ENCODE measurements at places on chromosomes 5 and 9.

DNA sequence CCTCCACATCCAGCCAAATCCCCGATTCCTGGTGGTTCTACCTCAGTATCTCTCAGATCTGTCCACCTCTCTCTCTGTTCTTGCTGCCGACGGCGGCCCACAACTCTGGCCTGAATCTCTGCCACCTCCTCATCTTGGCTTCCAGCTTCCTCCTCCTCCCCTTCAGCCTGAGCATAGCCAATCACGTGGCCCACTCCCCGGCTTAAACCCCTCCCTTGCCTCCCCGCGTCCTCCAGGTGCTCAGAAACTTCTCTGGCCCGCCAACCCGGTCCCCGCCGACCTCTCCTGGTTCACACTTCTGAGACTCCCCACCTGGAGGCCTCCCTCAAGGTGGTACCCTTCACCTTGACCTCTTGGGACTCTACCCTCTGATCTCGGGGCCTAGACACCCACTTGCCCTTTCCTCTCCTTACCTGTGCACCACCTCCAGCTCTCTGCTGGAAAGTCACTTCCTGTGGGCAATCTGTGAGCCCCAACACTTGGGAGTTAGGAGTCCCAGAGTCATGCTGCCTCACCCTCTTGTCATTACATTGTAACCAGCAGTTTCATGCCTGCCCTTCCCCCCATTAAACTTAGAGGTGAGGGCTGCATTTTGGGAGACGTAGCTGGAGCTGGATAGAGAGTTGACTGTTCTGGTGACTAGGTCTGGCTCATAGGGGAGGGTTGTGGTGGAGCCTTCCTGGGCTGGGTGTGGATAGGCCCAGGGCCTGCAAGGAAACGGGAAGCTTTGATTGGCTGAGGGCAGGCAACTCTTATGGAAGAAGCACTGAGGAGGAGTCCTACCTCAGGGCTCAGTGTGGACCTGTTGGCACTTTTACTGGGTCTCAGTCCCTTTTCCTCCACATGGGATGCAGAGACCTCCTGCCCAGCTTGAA lies 4.5 kb upstream of the SET start:
- DNase-seq: peak; percentile 47

GRCh38 chr9:106019039-106019680 lies 324.8 kb downstream of the TMEM38B start:
- DNase-seq: no peak

DNA sequence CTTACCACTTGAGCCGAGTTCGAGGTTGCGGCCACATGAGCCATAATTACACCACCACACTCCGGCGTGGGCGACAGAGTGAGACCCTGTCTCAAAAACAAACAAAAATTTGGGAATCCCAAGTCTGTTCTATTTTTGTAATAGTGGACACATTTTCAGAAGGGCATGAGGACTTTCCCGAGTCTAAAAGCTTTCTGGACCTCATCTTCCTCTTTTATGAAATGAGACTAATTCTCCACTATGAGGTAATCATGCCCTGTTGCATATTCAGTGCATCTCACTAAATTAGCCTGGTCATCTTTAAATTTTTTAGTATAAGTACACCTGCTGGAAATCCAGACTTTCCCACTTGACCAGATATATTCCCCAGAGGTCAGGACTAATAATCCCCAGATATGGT lies 55.7 kb downstream of the GGTA1 start:
- no peak for DNase-seq

- no peak for DNase-seq
Measured at GRCh38 chr5:154087260-154087659, 48.5 kb downstream of the MFAP3 start.

DNA sequence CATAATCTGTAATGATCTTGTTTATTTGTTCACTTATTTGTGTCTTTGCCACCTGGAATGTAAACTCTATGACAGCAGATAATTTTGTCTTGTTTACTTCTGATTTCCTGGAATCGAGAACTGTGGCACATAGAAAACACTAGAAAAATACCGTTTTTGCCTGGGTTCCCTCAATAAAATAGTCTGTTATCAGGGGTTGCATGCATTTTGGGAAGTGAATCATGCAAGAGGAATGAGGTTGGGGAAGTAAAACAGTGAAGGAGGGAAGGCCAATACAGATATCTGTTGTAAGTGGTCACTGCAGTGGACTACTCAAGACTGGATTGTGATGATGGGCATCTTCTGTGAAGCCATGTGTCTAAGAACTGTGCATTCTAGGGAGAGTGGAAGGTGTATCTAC lies 45.2 kb upstream of the IL6ST start:
- DNase-seq: no peak

DNA sequence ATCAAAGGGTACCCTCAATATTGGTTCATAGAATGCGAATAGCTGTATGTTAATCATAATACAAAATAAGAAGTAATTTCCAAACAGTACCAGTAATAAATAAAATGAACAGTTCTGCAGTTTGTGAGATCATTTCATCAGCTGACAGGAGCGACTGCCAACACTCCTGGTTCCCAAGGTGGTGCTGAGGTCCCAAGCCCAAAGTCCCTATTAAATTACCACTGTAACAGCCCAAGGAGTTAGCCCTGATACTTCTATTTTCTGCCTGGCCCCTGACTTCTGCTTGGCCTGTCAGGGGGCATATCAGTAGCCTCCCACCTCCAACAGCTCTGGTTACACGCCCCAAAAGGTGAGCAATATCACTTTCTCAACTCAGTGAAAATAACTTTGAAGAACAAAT lies 47.1 kb downstream of the ANKH start:
- DNase-seq: no peak

- no peak for DNase-seq
Measured at GRCh38 chr9:109699019-109699418, 81.0 kb upstream of the PALM2AKAP2 start.

- DNase-seq: no peak
Measured at GRCh38 chr9:69760278-69760610, 433 bp upstream of the PTAR1 start.

GRCh38 chr9:126495411-126496180 lies 118.1 kb upstream of the LMX1B start:
- no peak for DNase-seq

GRCh38 chr5:79112703-79113058 lies 1.1 kb downstream of the BHMT start:
- DNase-seq: no peak

- no peak for DNase-seq
Measured at GRCh38 chr5:61301341-61302199, 30.5 kb upstream of the ZSWIM6 start.

GRCh38 chr5:154097031-154097430 lies 58.3 kb downstream of the MFAP3 start:
- DNase-seq: no peak

DNA sequence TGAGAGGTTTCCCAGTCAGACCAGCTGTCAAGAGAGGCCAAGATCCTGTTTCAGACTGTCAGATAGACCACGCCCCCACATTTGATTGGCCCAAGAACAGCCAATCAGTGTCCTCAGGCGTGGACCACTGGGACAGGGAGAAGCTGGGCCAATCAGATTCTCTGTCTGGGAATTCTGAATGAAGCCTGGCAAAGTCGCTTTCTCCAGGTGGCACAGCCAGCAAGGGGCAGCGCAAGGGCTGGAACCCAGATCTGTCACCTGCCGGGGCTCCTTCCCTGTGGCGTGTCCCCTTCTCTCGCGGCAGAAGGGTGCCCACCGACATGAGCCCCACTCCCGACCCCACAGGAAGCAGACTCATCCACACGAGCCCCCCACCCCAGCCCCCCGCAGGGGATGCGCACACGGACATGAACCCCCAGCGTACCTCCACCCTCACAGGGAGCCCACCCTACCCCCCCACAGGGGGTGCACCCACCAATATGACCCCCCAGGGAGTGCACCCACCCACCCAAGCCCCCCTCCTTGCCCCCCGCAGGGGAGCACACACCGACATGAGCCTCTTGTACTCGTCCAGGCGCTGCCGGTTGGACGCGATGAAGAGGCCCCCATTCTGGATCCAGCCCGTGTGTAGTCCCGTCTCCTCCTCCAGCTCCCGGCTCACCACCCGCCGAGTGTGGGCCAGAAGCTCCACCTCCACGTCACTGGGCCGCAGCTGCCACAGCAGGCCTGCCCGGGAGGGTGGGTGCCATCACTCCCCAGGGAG lies 6.1 kb downstream of the SARDH start:
- no peak for DNase-seq

DNA sequence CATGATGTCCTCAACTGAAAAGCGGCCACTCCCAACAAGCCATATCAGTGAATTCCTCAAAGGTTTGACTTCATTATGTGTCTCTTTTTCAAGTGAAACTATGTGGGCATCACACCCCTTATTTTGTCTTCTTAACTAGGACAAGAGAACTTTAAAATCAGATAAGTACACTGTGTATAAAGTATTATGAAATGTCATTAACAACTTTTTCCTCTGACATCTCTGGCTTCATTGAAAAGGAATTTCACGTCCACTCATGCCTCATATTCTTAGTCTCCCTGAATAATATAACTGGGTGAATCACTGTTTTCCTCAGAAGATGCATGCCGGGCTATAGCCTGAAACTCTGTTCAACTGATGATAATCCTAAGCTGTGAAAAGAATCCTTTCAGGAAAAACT lies 415.8 kb downstream of the ACTL7B start:
- no peak for DNase-seq

- no peak for DNase-seq
Measured at GRCh38 chr9:122991370-122991830, 42.1 kb upstream of the GPR21 start.

DNA sequence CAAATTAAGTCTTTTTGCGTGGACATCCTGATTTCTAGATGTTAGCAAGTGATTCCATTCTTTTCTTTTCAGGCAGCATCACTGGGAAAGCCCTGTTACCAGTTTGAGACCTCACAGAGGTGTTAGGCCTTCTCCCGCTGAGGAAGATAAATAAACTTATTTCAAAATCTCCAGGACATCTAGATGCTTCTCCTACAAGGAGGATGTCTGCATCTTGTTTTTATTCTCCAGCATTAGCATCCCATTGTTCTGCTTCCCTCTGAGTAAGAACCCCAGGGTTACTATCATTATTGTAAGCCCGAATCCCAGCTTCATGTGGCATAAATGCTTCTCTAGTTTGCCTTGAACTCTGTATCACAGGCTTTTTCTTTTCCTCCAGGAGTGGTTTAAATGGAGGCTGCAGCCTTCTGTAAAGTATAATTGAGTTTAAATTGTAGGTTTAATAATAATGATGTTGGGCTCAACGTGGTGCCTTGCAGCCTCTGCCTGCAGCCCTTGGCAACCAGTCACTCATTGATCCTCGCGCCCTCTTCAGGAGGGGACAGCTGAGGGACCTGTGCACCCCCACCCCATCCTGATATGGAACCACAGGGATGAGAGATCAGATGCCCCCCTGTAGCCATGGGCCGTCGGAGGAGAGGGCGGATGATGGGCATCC lies 114.9 kb downstream of the PDZD2 start:
- DNase-seq: no peak

DNA sequence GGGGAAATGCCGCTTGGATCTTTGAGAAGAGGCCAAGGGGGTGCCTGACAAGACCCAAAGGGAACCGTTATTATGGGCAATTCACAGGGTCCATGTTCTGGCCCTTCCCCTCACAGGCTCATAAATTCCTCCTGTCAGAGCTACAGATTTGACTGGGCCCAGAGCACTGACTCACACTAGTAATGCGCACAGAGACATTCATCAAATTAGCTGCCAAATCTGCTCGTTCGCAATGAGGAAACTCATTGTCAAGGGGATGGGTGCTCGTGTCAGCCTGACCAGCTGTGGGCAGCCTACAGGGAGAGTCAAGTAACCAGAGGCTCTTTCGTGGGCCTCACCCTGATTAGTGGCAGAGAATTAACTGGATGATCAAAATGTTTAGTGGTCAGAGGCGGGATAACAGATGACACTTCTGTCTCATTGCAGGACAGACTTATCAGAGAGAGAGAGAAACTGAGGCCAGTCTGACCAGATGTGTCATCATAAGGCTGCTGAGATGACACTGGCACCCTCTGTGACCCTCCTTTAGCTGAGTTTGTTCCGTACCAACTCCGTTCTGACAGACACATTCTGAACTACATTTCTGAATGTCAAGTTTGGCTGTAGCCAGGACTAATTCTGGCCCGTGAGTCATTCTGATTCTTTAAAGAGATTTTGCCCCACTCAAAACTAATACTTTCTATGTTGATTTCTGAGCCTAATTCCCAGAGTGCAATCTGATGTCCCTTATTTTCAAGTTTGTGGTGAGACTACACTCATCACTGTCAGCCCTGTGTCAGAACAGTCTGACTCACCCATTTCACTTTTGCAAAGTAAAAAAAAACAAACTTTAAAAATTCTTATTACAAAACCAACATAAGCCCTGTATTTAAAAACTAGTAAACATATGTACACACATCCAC lies 377.1 kb downstream of the ACTL7B start:
- no peak for DNase-seq

DNA sequence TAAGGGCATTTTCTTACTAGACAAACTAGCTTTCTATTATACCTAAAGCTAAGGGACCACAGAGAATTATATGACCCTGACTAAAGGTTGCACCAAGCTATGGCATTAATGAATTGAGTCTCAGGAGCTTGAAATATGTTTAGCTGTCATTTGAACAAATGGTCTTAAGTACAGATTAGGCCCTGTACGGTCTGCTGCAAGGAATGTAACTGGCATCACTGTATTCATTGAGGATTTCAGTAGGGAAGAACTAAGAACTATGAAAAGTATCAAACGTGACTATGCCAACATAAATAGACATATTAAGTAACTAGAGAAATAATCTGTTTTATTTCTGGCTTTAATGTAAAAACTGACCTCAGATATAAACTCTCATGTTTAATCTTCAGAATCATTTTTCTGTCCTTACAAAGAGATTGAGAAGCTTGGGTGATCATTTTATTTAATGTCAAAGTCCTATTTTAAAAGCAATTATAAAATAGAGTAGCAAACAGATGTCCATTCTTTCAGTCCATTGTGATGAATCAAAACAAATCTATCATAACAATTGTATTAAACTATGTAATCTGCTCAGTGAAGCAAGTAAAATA lies 845.9 kb downstream of the MAT2B start:
- no peak for DNase-seq

DNA sequence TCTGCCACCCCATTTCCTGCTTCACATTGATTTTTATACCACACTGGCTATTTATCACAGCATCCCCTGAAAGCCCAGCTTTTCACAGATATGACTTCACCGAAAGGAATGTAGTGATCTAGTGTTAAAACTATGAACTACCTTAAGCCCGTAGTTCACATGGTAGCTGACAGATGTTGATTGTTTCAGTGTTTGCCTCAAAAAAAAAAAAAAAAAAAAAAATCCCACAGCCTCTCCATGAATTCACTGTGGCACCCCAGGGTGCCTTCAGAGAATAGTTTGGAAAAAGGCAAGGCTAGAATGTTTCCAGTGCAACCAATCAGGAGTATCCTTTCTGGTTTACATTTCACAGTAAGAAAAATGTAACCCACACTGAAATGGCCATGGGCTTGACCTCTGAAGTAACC lies 37.1 kb downstream of the GLIS3 start:
- DNase-seq: no peak

GRCh38 chr5:38755181-38755580 lies 90.6 kb upstream of the OSMR start:
- no peak for DNase-seq

GRCh38 chr9:129209109-129209508 lies 31.0 kb upstream of the IER5L start:
- no peak for DNase-seq

GRCh38 chr5:137613554-137614265 lies 114.6 kb upstream of the SPOCK1 start:
- no peak for DNase-seq
